ENCODE measurements at places on chromosomes 1 and 21.

DNA sequence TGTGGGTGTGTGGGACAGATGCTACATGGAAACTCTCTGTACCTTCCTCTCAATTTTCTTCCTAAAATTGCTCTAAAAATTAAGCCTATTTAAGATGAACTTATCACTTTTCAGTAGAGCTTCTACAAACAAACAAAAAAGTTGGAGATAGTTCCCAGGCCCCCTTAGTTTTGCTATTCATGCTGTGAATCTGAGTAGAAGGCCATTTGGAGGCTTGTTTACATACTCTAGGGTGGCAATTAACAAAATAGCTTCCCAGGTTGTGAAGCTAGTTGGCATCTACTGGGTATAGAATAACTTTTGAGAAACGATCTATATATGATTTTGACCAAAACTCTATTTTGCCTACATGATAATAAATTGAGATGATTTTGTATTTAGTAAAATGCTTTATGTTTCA, 541.4 kb upstream of the B3GALT2 start:
- DNase-seq: no peak

- DNase-seq: no peak
These were observed 475.4 kb downstream of the PTPRU start for GRCh38 chr1:29711582-29712283.

GRCh38 chr1:234127026-234127671, 222.7 kb downstream of the SLC35F3 start:
- DNase-seq: no peak

- no peak for DNase-seq
These were observed 68.0 kb downstream of the CACHD1 start for GRCh38 chr1:64537942-64538341.

DNA sequence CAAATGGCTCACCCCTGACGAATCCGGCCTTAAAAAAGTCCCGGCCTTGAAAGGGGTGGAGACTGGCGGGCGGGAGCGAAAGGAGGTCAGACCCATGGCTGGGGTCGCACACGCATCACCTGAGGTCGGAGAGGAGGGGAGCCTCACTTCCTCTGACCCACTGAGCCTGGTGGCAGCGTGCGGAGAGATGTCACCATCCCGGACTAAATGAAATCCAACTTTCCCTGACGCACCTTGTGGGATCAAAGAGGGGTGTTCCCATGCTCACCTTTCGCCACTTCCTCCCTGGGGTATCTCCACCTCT, 709 bp upstream of the SLC41A1 start:
- DNase-seq: peak; percentile 32

DNA sequence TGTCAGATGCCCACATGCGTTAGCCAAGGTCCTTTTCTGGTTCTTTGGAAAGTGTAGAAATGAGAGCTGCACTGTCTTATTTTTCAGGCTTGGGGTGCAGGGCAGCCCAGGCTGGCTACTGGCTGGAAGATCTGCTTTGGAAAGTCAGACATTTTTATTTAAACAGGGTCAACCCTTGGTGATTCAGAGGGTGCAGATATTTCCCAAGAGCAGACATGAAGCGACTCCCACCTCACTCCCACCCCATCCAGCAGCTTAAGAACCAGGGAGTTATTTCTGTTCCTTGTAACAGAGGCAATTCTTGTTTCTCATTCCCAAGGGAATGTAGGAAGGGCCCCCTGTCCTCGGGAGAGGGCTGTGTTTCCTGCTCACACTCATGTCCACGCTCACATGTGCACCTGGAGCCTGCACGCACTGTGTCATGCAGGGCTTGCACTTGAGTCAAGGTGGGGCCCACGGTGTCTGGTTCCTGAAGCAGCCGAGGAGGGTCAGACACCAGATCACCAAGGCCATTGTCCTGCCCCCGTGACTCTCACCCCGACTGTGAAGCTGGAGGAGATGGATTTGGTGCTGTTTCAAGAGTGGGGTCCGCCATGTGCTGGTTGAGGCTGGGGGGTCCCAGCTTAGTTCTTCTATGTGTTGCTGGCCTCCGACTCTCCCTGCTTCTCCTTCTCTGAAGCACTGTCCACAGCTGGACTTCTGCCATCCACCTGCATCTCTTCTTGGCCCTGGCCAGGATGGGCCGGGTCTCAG, 992 bp downstream of the S100A7A start:
- DNase-seq: no peak

DNA sequence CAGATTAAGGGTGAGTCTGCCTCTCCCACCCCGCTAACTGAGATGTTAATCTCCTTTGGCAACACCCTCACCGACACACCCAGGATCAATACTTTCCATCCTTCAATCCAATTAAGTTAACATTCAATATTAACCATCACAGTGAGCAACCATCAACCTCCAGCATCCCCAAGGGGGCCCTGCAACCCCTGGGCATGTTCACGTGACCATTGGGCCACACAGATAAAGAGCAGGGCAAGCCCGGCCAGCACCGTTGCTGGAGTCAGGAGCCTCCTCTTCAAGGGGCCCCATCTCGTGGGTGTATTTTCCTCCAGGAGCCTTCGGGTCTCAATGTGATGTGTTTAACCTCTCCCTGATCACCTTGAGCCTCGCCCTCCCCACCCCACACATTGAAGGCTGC, 8.0 kb upstream of the GPR157 start:
- no peak for DNase-seq

GRCh38 chr1:4971666-4972065, 317.3 kb downstream of the AJAP1 start:
- DNase-seq: no peak

- DNase-seq: no peak
These were observed 55.9 kb downstream of the SIPA1L2 start for GRCh38 chr1:232574077-232574476.

DNA sequence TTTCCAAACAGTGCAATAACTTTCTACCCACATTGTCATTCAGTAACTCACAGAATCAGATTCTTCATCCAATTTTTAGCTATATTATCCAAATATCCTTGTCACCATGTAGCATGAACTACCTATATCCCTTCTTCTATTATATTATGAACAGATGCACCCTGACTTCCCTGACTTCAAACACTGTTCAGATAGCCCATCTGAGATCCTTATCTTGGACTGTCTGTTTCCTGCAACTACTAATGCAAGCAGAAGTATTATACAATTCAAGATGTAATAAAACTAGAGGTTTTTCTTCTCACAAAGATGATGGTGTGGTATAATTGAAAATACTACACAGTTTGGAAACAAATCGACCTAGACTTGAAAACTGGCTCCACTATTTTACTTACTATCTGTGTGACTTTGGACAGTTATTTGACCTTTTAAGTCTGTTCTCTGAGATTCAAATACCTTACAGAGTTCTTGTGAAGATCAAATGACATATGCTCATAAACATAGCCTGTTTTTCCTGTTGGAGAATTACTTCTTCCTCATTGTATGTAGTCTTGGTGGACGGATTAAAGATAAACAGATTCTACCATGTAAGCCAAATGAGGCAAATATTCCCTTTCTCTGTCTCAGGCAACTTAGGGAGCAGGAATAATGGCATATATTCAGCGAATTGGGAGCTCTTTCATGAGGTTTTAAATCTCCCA, 407.9 kb upstream of the ZRANB2 start:
- no peak for DNase-seq

DNA sequence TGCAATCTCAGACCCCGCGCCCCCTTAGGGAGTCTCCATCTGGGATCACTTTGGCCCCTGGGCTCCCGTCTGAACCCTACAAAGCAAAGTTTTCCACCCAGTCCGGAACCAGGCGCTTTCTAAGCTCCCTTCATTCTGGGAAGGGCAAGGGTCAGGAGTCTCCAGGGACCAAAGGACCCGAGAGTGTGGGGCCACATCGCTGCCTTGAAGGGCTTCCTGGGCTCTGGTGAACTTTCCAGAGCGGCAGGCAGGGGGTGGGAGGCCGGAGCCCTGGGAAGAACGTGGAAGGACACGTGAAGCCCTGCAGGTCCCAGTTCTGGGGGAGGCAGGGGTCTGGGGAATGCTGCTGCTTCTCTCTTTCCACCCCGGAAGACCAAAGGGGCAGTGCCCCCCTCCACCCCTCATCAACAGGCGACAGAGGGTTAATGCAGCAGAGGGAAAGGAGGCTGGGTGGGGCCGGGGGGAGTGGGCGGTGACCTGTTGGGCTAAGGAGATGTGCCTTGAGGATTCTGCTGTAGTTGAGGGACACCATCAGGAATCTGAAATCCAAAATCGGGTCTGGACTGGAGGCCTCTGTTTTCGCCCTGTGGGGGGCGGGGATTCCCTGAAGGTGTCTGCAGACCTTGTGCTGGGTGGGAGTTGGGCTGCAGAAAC, 734 bp downstream of the CDK18 start:
- DNase-seq: no peak

DNA sequence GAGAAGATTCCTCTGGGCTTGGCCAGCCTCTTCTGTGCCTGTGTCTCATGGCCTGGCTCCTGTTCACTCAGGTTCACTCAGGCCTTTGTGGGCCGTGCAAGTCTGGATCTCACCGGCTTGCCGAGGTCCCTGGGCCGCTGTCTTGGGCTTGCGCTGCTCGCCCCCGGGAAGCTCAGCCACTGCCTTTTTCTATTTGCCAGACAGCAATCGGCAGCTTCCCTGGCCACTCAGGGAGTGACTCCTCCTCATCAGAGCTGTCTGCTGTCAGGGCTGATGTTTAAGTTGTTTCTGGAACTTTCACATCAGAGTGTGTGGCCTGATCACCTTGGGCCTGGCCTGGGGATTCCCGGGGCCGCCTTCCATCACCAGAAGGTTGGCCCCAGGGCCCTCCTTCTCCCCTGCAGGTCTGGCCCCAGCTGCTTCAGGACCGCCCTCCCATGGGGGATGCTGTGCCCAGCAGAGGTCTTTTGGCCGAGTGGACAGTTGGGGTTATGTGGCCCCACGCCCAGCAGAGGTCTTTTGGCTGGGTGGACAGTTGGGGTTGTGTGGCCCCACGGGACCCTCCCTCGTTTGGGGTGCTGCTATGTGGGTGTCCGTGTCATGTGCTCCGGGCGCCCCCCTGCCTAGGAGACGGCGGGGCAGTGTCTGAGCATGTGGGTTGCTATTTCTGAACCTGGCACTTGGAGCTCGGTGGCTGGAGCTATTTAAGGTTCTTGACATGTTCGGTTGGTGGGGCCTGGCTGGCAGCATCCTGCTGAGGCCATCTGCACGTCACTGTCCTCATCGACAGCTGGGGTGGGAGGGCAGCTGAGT, 12.5 kb downstream of the SLX9 start:
- no peak for DNase-seq

GRCh38 chr1:170935231-170935630, at the start of gene MROH9:
TSS of gene MROH9 (plus strand) at chr1:170935534. CDS start at chr1:170945557, 10,023 bp downstream.
- no peak for DNase-seq

- DNase-seq: peak; percentile 64
These were observed 4.5 kb downstream of the HDGF start for GRCh38 chr1:156746728-156747631.

DNA sequence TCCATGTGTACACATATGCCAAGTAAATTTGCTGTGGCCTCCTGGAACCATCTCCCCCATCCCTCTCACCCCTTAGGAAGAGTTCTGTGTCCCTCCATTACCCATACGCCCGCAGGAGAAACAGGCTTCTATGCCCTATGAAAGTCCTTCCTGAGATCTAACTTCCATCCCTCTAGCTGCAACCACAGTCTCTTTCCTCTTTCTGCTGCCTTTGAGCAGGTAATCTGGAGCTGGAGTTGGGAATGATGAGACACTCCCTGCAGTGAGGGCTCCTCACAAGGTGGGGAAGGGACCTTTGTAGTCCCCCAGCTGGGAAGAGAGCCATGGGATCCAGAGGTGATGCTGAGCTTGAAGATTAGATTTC, 2.0 kb upstream of the KCNQ4 start:
- no peak for DNase-seq

- no peak for DNase-seq
These were observed 96.8 kb upstream of the C1orf105 start for GRCh38 chr1:172323686-172324085.

DNA sequence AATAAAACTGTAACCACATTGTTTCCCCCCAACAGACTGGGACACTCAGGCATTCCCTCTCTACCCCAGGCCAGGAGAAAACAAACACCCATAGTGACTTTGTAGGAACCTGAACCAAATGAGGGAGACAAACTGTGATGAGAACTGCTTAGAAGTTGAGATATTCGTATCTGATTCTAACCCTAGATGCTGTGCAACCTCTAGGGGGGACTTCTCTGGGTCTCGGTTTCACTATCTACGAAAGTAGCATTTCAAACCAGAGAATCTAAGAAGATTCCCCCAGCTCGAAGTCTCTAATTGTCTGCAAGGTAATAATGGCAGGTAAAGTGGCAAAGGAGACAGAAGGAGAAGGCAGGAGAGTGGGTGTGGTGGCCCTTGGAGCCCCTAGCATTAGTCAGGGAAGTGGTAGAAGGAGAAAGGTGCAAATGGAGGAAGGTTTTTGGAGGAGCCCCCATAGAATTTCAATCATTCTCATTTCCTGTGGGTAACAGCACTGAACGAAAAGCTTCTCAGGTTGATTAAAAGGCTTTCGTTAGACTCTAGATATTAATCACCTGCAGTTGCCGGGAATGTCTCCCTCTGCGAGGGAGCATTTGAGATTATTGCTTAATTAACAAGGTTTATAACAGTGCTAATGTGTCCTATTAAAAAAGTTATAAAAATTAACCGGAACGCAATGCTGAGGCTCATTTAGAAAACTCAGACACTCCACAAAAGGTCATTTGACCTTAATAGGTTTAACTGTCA, 46.4 kb downstream of the BEND5 start:
- DNase-seq: no peak

GRCh38 chr1:24931468-24932231, 1.6 kb upstream of the RUNX3 start:
- DNase-seq: no peak

DNA sequence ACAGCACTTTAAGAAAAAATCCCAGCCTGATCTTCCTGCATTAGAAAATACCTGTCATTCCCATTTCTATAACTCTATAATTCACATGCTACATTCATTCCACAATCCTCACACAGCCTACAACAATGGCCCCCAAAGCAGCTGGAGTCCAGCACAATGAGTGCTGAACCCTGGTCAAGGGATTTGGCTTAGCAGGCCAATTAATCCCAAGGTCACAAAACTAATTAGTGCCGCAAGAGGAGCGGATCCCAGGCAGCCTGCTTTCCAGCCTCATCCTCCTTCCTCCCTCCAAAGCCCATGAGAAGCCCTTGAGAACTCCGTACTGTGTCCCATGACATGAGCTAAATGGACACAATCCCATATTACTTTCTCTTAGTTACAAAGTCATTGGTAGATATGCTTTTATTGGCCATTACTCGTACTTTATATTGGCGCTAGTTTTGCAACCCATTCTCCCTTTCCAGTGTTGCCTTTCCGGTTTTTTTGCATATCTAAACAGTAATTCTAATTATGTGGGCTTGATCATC, 94.8 kb downstream of the DAB1 start:
- no peak for DNase-seq

- no peak for DNase-seq
These were observed 129.0 kb upstream of the KLHDC7A start for GRCh38 chr1:18351735-18352134.

DNA sequence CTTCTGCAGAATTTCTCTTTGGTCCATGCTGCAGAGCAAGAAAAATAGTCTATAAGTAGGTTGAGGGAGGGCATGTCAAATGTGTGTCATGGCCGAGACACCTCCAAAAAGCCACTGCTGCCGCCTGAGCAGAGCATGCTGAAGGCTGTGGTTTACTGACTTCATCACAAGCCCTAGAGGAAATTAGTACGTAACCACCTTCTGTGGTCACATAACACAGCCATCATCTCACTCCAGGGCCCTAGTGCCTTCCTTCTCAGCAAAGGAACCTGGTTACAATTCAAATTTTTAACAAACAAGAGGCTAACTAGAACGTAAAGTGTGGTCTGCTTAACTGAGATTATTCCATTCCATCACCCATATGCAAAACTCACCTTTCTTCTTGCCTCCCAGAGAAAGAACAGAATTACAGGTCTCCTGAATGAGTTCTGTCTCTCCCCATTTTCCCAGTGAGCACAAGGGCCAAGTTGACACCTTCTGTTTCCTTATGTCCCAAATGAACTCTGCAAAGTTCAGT, at the start of gene PTPN22:
PTPN22 (minus strand) TSS at position 116 of the 517 bp plus-strand sequence.
- DNase-seq: no peak
